Right renal cortex interstitium (tissue), 3 donors: ENCODE measurements at places on chromosomes 11 and 22. TPM values are rescaled to one million over a fixed set of nuclear protein-coding genes. Genes with fewer than 3 reads are reported as not detected.

The GNG3 gene
- polyA plus RNA-seq, result 1.5 TPM

The CNTF gene
- 1.2 TPM for polyA plus RNA-seq

The PLEKHA7 gene
- polyA plus RNA-seq, result 48.3 TPM

The UBQLN3 gene
- not detected for polyA plus RNA-seq

The SNAP29 gene
- 34.0 TPM for polyA plus RNA-seq

The TMEM191B gene
- polyA plus RNA-seq, result 0.83 TPM

The ZP1 gene
- polyA plus RNA-seq, result not detected

The H19 gene
- polyA plus RNA-seq, result 2,601 TPM

The RAB3IL1 gene
- 19.8 TPM for polyA plus RNA-seq

The OR52A1 gene
- polyA plus RNA-seq, result 0.03 TPM

The SCGB1D2 gene
- polyA plus RNA-seq, result 2.3 TPM

The SCN2B gene
- polyA plus RNA-seq, result 5.0 TPM

The HMOX1 gene
- polyA plus RNA-seq, result 38.1 TPM

The FAM111B gene
- 16.8 TPM for polyA plus RNA-seq

The SCARF2 gene
- polyA plus RNA-seq, result 14.6 TPM

The FGF3 gene
- polyA plus RNA-seq, result not detected

The OR52B4 gene
- not detected for polyA plus RNA-seq

The MAFF gene
- 2.5 TPM for polyA plus RNA-seq

The ACRV1 gene
- polyA plus RNA-seq, result 0.58 TPM

The OR4C5 gene
- not detected for polyA plus RNA-seq

The EMID1 gene
- 81.4 TPM for polyA plus RNA-seq

The GGTLC3 gene
- polyA plus RNA-seq, result 0.30 TPM

The RFPL1 gene
- 1.1 TPM for polyA plus RNA-seq
